DND-41 (cell line): ENCODE measurements at places on chromosomes 1 and 21.

- no peak for DNase-seq
These were observed 3.8 kb downstream of the AGO1 start for GRCh38 chr1:35886577-35887431.

DNA sequence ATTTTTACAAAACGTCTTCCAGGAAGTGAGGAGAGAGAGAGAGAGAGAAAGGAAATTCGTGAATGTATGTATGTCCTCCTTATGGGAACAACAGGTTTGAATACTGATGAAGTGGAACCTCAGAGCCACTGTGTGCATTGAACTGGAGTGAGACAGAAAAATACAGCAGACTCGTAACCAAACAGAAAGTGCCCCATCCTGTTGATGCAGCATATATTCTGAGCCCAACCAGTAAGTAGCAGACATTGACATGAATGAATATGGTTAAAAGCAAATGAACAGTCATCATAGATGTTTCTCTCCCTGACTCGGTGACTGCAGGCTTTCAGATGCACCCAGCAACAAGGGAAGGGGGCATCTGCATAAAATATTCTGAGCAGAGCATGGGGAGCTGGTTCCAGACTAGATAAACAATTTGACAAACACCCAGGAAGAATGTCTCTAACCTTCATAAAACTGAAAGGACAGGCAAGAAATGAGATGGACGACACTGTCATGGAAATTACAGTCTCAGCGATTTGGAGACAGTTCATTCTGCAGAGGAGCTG is 471.0 kb upstream of the PBX1 start:
- DNase-seq: no peak

- no peak for DNase-seq
These were observed 13.6 kb upstream of the ZNF362 start for GRCh38 chr1:33242652-33243051.

DNA sequence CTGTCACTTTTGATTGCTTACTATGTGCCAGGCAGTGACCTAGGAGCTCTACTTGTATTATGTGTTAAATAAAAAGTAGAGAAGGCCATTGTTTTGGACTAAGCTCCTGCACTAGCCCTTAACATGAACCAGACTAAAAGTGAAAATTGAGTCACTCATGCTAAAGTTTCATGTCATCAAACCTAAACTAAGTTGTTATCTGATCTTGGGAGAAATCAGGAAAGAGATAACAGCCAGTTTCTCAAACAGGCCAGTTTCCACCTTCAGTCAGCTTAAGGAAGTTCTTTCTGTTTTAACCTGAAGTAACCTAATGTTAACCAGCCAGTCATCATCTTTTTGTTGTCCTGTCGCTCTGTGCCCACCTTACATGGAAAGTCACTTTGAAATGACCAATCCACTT is 102.1 kb upstream of the MARK1 start:
- no peak for DNase-seq

DNA sequence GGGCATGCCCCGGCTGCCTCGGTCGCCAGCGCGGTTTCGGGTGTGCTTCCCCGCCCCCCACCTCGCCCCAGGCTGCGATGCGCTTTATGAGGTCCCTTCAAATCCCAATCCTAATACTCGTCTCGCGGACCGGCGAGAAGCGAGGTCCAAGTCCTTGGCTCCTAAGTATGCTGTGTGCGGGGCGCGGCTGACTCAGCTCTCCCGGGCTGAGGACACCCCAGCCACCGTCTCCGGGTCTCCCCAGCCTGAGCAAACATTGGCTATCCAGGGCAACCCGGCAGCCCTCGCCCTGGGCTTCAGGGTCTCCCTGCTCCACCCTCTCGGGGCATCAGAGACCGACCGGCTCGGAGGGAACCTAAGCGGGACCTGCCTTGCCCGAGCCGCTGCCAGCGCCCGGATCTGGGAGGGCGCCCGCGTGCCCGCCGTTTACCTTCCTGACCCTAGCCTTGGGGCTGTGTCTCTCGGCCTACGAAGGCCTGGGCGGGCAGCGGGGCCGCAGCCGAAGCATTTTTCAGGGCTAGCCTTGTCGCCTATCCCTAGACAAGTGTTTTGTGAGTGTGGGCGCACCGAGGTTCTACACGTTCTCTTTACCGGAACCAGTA is 1.2 kb downstream of the ITPKB start:
- DNase-seq: peak; percentile 46

DNA sequence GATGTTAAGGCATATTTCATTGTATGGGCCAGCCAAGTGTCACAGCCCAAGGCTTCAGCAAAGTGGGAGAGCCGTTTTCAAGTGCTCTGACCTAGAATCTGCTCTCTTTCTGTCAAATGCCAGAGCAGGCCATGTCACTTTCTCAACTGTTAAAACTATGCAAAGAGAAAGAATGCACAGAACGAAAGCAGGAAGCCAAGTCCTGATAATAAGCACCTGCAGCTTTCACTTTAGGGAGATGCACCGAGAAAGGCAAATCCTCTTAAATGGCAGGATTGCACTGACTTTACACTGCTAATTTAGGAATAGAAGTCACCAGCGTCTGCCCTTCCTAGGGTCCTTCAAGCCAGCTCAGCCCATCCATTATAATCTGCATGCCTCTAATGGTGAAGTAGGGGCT is 49.2 kb upstream of the NTPCR start:
- DNase-seq: no peak

DNA sequence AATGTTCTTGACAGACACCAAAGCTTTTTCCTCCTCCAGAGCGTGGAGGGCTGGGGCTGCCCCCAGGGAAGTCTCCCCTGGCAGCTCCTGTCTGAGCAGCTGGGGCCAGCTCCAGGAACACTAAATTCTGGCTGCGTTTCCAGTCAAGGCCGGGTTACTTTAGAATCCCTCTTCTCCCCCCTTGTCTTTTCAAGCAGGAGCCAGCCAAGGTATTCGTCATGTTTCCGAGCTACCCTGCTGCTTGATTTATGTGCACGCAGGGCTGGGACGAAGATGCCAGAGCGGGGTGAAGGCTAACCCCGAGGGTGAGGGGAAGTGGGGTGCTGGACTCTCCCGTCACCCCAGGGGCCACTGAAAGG is 68.1 kb upstream of the ANGPTL1 start:
- no peak for DNase-seq

GRCh38 chr1:164604541-164604940 is 45.6 kb downstream of the PBX1 start:
- no peak for DNase-seq

GRCh38 chr1:172477741-172478140 is 33.9 kb upstream of the PIGC start:
- DNase-seq: no peak

DNA sequence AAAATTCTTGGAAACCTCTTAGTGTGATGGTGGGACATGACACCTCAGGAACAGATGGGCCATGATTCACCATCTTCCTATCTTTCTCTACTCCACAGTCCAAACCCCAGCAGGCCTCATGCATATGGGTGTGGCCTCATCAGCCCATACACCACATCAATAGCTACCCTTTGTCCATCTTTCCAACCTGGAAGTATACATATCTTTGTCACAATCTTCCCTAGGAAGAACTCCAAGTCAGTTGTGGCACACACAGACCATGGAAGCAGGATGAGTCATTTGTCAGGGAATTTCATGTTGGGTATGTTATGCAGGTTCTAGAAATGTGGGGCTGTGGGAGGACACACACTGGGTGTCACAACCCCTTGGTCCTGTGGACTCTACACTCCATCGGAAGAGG is 30.5 kb upstream of the CLCA4 start:
- DNase-seq: no peak

DNA sequence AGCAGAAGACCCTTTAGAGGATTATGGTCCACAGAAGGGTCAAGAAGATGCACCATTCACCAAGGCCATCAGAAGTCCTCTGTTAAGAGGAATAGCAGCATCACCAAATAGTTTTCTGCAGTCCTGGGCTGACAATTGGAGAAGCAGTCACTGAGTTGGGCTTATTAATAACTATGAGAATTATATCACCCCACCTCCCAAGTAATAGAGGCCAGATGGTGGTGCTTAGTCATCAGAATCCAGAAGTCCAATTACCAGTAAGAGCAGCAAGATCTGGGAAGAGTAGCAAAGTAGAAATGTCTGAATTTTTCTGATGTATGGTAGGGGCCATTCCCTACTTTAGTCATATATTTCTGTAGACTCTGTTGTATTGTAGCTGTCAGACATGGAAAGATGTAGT is 6.1 kb upstream of the PSMA5 start:
- no peak for DNase-seq

GRCh38 chr1:183360473-183360872 is 57.7 kb downstream of the NMNAT2 start:
- DNase-seq: no peak

GRCh38 chr1:94694226-94694915 is 125.8 kb upstream of the SLC44A3 start:
- DNase-seq: peak; percentile 79

DNA sequence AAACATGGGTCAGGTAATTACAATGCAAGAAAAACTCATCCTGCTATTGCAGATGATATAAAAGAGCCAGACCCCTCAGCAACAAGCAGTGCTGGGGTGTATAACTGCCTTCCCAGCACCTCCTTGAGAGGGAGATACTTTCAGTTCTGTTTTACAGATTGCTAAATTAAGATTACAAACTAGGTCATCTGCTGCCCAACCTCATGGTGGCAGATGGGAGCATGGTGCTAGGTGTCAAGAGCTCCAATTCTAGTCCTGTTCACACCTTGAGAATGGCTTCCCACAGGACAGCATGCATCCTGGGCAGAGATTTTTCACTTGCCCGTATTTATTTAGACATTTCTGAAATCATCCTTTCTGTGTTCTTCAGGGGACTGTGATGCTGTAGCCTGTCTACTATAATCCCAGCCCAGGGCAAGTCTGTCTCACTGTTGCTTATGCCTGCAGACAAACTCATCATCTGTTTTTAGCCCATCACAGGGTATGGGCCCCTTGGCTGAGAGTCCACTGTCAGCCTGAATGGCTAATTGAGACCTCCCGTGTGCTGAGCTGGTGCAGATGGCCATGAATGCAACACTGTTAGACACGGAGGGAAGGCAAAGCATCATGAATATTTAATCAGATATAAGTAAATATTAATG is 40.2 kb upstream of the PBX1 start:
- no peak for DNase-seq

GRCh38 chr1:243845888-243846287 is 4.2 kb downstream of the AKT3 start:
- no peak for DNase-seq

- DNase-seq: peak; percentile 24
These were observed 99.6 kb downstream of the DENND1B start for GRCh38 chr1:197675583-197676208.

GRCh38 chr1:107140703-107141490 is at the start of gene NTNG1:
TSS of gene NTNG1 (plus strand) at chr1:107141039.
- peak; percentile 5 for DNase-seq

DNA sequence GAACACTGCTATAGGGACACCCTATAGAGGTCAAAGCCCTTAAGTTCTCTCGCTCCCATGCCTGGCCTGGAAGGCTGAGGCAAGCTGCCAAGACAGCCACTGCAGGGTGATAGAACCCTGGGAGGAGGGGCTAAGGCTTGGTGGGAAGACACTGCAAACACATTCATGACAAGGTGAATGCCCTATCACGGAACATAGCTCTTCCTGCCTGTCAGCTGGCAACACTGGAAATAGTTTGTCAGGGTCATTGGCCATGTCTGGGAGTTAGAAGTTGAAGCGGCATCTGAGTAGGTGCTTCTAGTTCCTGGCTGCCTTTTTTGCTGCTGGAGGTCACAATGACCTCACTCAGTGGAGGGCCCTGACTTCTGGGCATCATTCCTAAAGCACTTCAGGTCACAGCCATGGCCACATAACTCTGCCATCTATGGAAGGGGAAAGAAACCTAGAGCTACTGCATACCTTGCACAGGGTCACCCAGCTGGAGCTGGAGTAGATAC is 4.2 kb downstream of the FABP3 start:
- DNase-seq: no peak

DNA sequence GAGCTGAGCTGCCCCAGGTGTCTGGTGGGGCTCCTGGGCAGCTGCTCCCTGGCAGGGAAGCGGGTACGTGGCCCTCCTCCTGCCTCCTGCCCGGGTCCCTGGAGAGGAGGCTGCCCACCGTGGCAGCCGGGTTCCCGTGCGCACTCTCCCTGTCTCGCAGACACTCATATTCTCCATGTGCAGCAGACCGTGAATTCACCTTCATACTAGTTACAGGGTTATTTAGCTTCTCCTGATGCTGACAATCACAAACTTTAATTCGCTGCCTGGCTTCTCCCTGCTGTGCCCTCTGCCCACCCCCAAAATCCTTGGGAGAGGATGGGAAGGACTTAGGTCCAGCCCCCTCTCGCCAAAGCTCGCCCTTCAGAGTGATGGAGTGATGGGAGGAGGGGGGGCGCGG is 95.3 kb downstream of the CASZ1 start:
- DNase-seq: no peak

DNA sequence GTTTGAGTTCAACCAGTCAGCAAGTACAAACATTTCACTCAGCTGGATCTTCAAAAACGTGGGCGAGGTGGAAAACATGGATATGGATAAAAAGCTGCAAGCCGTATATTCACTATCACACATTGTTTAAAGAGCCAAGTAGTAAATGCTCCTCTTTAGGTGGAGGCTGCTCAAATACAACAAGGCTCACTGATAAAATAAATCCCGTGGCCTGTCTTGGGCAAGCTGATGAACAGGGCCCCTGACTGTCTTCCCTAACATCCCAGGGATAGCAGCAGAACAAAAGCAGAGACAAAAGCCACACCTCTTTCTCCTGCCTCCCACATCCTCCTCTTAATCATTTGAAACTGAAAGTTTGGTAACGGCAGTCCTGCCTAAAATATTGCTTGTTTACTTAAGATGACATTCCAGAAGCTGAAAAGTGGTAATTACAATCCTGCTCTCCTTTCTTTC is 357.7 kb downstream of the TTLL7 start:
- peak; percentile 44 for DNase-seq

DNA sequence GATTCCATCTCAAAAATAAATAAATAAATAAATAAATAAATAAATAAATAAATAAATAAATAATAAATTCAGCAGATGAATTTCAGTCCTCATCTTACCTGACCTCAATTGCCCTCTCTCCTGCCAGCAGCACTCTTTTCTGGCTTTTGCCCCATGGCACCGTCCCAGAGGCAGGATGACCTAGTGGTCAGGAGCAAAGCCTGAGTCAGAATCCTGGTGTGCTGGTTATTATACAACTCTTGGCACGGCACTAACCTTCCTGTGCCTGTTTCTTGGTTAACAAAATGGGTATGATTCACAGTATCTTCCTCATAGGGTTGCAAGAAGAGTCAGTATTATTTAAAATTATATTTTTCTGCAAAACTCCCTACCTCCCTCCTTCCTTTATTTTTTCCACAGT is 43.0 kb downstream of the NKAIN1 start:
- no peak for DNase-seq
